M059J (cell line): ENCODE measurements at places on chromosomes 6 and 20. TPM values are rescaled to one million over a fixed set of nuclear protein-coding genes. Genes with fewer than 3 reads are reported as not detected.

The RSPO4 gene
- not detected in 2 replicates for total RNA-seq

The MUCL3 gene
- not detected in 2 replicates for total RNA-seq

The FAXC gene
- 3.5 and 6.9 TPM in 2 replicates for total RNA-seq

The PROKR2 gene
- not detected in 2 replicates for total RNA-seq

The LY86 gene
- total RNA-seq, result not detected in 2 replicates

The MYB gene
- 5.1 and 7.4 TPM in 2 replicates for total RNA-seq

The TMEM74B gene
- 0.34 TPM in 2 replicates for total RNA-seq

The NFYA gene
- 9.4 and 19.2 TPM in 2 replicates for total RNA-seq

The DSN1 gene
- 73.1 and 84.9 TPM in 2 replicates for total RNA-seq
